ENCODE measurements at places on chromosomes 6 and 20. TPM values are rescaled to one million over a fixed set of nuclear protein-coding genes. Genes with fewer than 3 reads are reported as not detected.

OR2H1 gene
- not detected for total RNA-seq

GNMT gene
- 0.96 TPM for total RNA-seq

DNA sequence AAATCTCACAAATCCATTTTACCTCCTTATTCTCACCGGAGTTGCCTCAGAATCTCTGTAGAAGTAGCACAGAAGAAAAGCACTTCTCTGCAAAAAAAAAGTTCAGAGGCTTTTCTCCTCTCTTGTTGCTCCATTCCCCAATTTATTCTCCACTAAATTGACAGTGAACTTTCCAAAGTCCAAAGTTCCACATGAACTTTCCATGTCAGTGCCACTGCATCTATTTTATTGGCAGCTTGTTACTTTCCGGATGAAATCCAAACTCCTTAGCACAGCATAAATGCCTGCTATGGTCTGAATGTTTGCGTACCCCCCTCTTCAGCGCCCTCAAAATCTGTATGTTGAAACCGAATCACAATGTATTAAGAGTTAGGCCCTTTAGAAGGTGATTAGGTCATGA, 77.0 kb upstream of the MAP7 start:
- no peak for DNase-seq

- DNase-seq, result no peak
Observed at GRCh38 chr20:17439616-17440296, 91.4 kb downstream of the BFSP1 start.

- no peak for DNase-seq
Observed at GRCh38 chr20:33679758-33680485, 5.7 kb upstream of the NECAB3 start.

DNA sequence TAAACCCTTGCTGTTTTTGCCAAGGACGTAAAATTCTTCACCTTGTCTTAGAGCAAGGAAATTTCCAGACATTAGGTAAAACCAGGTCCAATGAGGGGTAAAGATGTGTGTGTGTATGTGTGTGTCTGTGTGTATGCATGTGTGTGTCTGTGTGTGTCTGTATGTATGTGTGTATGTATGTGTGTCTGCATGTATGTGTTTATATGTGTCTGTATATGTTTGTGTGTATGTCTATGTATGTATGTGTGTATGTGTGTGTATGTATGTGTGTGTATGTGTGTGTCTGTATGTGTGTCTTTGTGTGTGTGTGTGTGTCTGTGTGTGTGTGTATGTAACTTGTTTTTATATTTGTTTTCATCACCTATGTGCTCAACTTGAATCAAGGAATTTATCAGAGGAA, 373.7 kb downstream of the TAF4 start:
- no peak for DNase-seq

DNA sequence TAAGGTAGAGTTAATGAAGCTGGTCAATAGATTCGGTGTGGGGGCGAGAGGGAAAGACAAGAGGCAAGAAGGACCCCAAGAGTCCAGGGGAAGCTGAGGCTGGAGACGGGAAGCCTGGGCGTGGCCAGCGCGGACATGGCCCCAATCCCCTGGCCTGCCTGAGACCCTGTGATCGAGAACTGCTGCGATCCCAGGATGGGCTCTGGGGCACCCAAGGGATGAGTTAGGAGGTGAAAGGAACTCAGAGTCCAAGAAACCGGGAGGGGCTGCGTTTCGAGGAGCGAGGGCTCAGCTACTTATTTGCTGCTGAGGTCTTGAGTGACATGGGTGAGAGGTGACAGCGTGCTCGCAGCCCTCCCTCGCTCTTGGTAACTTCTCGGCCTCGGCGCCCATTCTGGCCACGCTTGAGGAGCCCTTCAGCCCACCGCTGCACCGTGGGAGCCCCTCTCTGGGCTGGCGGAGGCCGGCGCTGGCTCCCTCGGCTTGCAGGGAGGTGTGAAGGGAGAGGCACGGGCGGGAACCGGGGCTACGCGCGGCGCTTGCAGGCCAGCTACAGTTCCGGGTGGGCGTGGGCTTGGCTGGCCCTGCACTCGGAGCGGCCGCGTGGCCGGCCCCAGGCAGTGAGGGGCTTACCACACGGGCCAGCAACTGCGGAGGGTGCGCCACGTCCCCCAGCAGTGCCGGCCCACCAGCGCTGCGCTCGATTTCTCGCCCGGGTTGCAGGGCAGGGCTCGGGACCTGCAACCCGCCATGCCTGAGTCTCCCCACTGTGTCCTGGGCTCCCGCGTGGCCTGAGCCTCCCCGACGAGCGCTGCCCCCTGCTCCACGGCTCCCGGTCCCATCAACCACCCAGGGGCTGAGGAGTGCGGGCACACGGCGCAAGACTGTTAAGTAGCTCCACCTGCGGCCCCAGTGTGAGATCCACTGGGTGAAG, 58.2 kb downstream of the IRF4 start:
- no peak for DNase-seq

- DNase-seq, result no peak
Observed at GRCh38 chr20:42164121-42164890, 546.1 kb upstream of the CHD6 start.

DNA sequence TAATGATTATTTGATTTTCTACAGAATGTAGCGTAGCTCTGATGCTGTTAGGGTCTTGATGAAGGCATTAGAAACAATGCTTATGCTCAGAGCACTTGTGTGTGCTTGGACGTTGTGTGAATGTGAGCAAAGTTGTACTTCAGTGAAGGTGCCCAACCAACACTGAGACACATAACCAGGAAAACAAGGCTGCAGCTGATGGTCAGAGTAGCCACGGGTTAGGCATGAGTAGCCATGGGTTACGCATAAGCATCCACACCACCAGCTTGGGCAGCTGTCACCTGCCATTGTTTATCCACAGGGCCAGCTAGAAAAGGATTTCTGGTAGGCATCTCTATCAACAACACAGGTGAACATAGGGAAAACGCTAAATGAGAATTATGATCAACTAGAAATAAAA, 326.6 kb downstream of the NRN1 start:
- DNase-seq, result no peak

GRCh38 chr6:32188381-32189068, 1.5 kb downstream of the PBX2 start:
- no peak for DNase-seq

- DNase-seq, result peak; percentile 83
Observed at GRCh38 chr20:45347936-45348778, at the start of gene SDC4. TSS of gene SDC4 (minus strand) at chr20:45348424. CDS start at chr20:45348384, 40 bp downstream.

DNA sequence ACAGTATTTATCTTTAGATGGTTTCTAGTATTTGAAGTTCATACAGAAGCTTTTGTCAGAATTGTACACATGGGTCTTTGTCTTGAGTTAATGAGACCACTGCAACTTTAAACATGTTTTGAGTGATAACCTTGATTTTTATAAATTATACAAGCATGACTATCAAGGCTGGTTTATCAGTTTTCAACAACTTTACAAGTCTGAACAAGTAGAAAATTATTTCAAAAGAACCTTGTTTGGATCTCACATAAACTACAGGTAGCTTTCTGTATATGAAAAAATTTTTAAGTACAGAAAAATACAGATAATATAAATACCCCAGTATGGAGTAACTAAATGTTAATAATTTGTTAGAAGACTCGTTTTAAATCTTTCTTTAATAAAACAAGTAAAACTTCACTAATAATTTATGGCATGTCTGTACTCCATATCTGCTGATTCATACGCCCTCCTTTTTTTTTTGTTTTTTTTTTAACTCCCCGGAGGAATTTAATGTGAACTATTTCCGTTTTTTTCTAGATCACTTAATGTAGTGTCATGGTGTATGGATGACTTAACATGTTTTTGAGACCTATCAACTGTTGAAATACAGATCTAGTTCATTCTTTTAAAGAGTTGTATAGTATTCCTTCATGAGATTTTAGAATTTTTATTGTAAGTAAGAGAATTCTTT, 18.3 kb downstream of the VAPB start:
- no peak for DNase-seq

DNA sequence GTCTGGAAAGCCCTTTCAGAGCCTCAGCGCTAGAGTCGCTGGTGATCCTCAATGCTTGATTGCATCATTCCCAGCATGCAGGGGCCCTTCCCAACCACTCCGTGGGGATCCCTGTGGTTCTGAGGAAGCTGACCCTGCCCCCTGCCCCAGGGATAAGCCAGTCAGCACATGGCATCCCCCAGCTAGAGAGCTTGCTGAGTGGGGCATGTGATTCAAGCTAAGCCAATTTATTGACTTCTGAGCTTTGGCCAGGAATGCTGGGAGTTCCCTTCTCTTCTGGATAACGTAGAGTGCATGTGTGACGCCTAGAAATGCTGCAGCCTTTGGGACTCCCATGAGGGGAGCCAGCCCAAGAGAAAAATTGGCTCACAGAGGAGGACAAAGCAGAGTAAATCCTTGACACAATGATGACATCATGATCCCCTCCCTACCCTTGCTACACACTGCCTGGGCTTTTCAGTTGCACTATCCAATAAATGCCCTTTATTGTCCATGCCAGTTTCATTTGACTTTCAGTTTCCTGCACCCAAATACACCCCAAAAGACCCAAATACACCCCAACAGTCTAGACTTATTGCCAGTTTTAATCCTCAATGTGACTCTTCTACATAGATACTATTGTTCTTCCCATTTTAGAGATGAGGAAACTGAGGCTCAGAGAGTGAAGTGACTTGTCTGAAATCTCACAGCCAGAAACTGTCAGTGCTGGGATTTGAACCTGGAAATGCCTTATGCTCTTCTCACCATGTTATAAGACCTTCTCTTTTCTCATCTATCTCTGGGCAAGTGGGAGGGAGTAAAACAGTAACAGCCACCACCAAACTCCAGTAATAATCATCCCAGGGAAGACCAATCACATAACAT, 34.3 kb downstream of the KCNB1 start:
- no peak for DNase-seq

Measured in colonic mucosa (tissue), 4 donors.